ENCODE measurements at places on chromosomes 3 and 15. TPM values are rescaled to one million over a fixed set of nuclear protein-coding genes. Genes with fewer than 3 reads are reported as not detected.

RBPMS2 gene
- total RNA-seq: not detected

C3orf38 gene
- 20.3 TPM for total RNA-seq

KBTBD13 gene
- total RNA-seq: not detected

DZIP1L gene
- total RNA-seq: 8.0 TPM

FRMD5 gene
- 12.7 TPM for total RNA-seq

GOLGA8G gene
- not detected for total RNA-seq

SLC12A6 gene
- total RNA-seq: 25.5 TPM

LPCAT4 gene
- 10.1 TPM for total RNA-seq

SHISA5 gene
- 129 TPM for total RNA-seq

CTXN2 gene
- total RNA-seq: not detected

TRPM1 gene
- 0.38 TPM for total RNA-seq

ABHD17C gene
- 8.6 TPM for total RNA-seq

UTS2B gene
- total RNA-seq: 0.38 TPM

CD47 gene
- 61.4 TPM for total RNA-seq

LYZL4 gene
- total RNA-seq: not detected

ASB14 gene
- not detected for total RNA-seq

ITIH3 gene
- total RNA-seq: not detected

IL17RB gene
- total RNA-seq: not detected

CLDN16 gene
- under 0.01 TPM for total RNA-seq

SPTBN5 gene
- total RNA-seq: 15.2 TPM

CILP gene
- total RNA-seq: not detected

STAB1 gene
- 267 TPM for total RNA-seq

EEF1AKMT4 gene
- total RNA-seq: 6.2 TPM

RPL22L1 gene
- total RNA-seq: 107 TPM

PLA2G4D gene
- total RNA-seq: not detected

ANKUB1 gene
- not detected for total RNA-seq

TRIM42 gene
- not detected for total RNA-seq

DNAJA4 gene
- total RNA-seq: 3.7 TPM

MINAR1 gene
- 1.2 TPM for total RNA-seq

CAND2 gene
- 5.2 TPM for total RNA-seq

PAK6 gene
- not detected for total RNA-seq

LSM3 gene
- 6.5 TPM for total RNA-seq

KIF15 gene
- total RNA-seq: 8.8 TPM

SH3GL3 gene
- not detected for total RNA-seq

MNS1 gene
- total RNA-seq: 0.48 TPM

GOLGA8H gene
- 0.98 TPM for total RNA-seq

CCDC54 gene
- not detected for total RNA-seq

P3H2 gene
- total RNA-seq: 16.0 TPM

GPR176 gene
- total RNA-seq: 56.6 TPM

NMB gene
- 4.6 TPM for total RNA-seq

EIF5A2 gene
- total RNA-seq: 7.5 TPM

PLA2G4E gene
- not detected for total RNA-seq

AHSG gene
- total RNA-seq: not detected

ACP3 gene
- total RNA-seq: not detected

SOX14 gene
- total RNA-seq: not detected

CAMKV gene
- not detected for total RNA-seq

TPRG1 gene
- 0.98 TPM for total RNA-seq

SLC24A5 gene
- not detected for total RNA-seq

FAM107A gene
- 16.0 TPM for total RNA-seq

HRG gene
- not detected for total RNA-seq

P2RY1 gene
- 2.7 TPM for total RNA-seq

TBL1XR1 gene
- total RNA-seq: 117 TPM
